ENCODE measurements at places on chromosomes 1 and 21. TPM values are rescaled to one million over a fixed set of nuclear protein-coding genes. Genes with fewer than 3 reads are reported as not detected.

SPATA21 gene
- total RNA-seq, result not detected

TNFAIP8L2 gene
- 2.1 TPM for total RNA-seq

STIL gene
- 0.43 TPM for total RNA-seq

DPT gene
- 3.4 TPM for total RNA-seq

CFAP141 gene
- total RNA-seq, result not detected

DNA sequence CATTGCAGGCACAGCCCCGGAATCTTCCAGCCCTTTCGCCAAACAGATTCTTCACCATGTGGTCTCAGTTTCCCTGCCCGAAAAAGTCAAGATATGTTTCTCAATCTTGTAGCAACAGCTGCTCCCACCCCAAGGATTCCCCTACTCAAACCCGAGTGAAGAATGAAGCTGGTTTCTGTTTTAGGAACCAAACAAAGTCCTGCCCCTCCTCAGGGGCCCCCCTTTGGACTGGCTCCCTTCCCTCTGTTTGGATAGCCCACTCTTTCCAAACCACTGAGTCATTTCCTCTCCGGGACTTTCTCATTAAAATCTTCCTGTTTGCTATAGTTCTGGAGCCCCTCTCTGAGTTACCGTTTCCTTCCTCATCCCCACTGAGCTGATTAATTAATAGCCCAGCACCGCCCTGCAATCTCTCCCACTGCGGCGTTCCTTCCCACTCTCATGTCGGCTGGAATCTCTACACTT, 100.9 kb downstream of the TSEN15 start:
- H3K27ac ChIP-seq, result no peak overlapping the region
- no peak for DNase-seq
- no peaks in the 10 kb centered on the region for H3K27me3 ChIP-seq
- no peaks in the 10 kb centered on the region for H3K36me3 ChIP-seq
- H3K4me3 ChIP-seq, result no peak overlapping the region
- H3K4me1 ChIP-seq, result peaks cover 7% of the 10 kb centered on the region

DNA sequence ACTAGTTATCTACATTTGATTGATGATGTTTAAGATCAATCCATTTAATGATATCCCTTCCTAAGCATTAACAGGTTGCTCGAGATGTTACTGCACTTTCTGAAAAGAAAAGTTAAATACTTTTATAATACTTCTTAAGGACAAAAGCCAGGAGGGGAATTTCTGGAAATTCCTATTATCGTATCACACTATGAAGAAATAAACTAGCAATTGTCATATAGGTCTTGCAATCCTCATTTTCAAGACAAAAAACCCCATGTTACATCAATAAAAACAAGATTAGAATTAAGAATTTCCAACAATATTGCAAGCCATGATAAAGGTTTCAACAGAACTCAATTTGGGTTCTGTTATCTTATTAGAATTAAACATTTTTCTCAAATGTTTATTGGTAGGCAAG, 47.2 kb downstream of the HNRNPR start:
- no peak for DNase-seq
- H3K27me3 ChIP-seq, result no peaks in the 10 kb centered on the region
- H3K4me3 ChIP-seq, result no peak overlapping the region
- no peaks in the 10 kb centered on the region for H3K4me1 ChIP-seq
- H3K36me3 ChIP-seq, result peaks cover 16% of the 10 kb centered on the region

- H3K4me3 ChIP-seq, result no peak overlapping the region
- DNase-seq, result no peak
- no peaks in the 10 kb centered on the region for H3K4me1 ChIP-seq
- no peak overlapping the region for H3K27ac ChIP-seq
- no peaks in the 10 kb centered on the region for H3K36me3 ChIP-seq
Observed at GRCh38 chr21:33938381-33938780, 22.8 kb upstream of the ATP5PO start.

DNA sequence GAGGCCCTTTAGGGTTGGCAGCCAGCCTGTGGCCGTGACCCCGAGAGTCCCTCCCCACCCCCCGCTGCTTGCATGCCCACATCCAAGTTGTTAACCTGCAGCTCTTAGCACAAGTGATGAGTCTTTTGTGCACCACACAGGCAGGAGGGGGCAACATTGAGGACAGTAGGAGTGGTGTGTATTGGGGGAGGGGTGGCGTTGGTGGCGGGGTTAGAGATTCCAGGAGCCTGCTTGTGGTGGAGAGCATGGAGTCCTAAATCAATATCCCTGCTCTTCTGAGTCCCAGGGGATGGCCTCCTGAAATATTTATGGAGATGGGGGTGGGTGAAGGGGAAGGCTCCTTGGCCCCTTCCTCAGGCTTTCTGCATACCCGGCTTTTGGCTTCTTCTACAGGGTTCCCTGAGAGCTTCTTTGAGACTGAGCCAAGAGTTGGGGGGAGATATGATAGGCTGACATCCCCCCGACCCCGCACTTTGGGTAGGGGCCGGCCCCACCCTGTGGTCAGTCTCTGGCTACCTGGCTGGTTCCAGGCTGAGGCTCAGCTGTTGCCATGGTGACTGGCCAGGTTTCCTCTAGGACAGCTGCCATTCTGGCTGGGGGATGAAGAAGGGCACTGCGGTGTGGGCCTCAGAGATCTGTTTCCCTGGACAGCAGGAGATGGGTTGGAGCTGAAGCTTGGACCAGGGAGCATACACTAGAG, 5.0 kb downstream of the CHRNB2 start:
- H3K36me3 ChIP-seq, result no peaks in the 10 kb centered on the region
- H3K27ac ChIP-seq, result no peak overlapping the region
- DNase-seq, result no peak
- no peaks in the 10 kb centered on the region for H3K27me3 ChIP-seq
- H3K4me1 ChIP-seq, result peaks cover 3% of the 10 kb centered on the region
- H3K4me3 ChIP-seq, result no peak overlapping the region

DNA sequence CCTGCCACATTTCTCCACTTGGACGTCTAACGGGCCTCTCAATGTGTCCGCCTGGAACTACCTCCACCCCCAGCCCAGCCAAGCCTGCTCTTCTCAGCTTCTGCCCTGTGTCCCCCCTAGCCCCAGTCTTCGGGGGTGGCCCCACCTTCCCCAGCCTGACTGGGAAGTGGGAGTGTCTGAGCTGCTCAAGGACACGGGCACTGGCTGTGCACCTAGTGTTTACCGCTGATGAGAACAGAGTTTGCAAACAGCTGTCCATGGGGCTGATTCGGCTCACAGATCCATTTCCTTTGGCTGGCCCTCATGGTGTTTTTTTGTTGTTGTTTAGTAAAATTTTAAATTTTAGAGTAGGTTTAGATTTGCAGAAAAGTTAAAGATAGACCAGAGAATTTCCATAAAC, 121.1 kb downstream of the PTPRU start:
- no peaks in the 10 kb centered on the region for H3K4me1 ChIP-seq
- no peaks in the 10 kb centered on the region for H3K27me3 ChIP-seq
- no peaks in the 10 kb centered on the region for H3K36me3 ChIP-seq
- no peak for DNase-seq
- no peak overlapping the region for H3K27ac ChIP-seq

DNA sequence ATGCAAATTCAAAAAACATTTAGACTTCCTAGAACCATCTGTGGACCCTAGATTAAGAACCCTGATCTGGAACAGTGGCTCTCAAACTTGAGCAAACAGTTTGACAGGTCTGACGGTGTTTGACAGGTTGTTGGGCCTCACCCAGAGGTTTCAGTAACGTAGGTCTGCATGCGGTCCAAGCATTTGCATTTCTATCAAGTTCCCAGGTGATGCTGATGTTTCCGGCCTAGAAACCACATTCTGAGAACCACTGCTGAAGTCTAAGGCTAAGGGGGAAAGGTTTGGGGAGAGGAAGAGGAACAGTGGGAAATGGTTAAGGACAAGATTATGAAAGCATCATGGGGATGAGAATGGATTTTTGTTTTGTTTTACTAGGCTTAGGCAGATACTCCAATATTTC, 48.6 kb downstream of the MDM4 start:
- no peak overlapping the region for H3K4me3 ChIP-seq
- no peaks in the 10 kb centered on the region for H3K27me3 ChIP-seq
- no peak overlapping the region for H3K27ac ChIP-seq
- DNase-seq, result no peak
- no peaks in the 10 kb centered on the region for H3K36me3 ChIP-seq

DNA sequence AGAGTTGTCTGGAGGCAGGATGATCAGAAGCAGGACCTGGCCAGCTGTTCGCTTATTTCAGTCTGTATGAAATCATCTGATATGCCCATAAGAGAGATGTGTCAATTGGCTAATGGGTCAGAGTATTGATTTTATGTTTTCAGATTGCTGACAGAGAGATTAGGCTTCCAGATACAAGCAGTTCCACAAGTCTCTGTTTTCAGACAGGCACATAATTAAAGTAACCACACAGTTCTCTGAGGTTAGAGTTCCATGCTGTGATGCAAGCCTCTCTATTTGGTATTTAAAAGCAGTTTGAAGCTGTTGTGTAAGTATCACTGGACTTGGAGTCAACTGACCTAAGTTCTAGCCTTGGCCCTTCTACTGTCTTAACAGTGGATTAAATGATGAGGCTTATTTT, 50.1 kb downstream of the ATF6 start:
- DNase-seq, result no peak
- no peak overlapping the region for H3K4me3 ChIP-seq
- H3K27ac ChIP-seq, result no peak overlapping the region
- H3K36me3 ChIP-seq, result no peaks in the 10 kb centered on the region
- no peaks in the 10 kb centered on the region for H3K4me1 ChIP-seq

GRCh38 chr1:88221411-88221810, 462.7 kb upstream of the PKN2 start:
- H3K4me3 ChIP-seq, result no peak overlapping the region
- no peaks in the 10 kb centered on the region for H3K4me1 ChIP-seq
- DNase-seq, result no peak
- no peak overlapping the region for H3K27ac ChIP-seq

DNA sequence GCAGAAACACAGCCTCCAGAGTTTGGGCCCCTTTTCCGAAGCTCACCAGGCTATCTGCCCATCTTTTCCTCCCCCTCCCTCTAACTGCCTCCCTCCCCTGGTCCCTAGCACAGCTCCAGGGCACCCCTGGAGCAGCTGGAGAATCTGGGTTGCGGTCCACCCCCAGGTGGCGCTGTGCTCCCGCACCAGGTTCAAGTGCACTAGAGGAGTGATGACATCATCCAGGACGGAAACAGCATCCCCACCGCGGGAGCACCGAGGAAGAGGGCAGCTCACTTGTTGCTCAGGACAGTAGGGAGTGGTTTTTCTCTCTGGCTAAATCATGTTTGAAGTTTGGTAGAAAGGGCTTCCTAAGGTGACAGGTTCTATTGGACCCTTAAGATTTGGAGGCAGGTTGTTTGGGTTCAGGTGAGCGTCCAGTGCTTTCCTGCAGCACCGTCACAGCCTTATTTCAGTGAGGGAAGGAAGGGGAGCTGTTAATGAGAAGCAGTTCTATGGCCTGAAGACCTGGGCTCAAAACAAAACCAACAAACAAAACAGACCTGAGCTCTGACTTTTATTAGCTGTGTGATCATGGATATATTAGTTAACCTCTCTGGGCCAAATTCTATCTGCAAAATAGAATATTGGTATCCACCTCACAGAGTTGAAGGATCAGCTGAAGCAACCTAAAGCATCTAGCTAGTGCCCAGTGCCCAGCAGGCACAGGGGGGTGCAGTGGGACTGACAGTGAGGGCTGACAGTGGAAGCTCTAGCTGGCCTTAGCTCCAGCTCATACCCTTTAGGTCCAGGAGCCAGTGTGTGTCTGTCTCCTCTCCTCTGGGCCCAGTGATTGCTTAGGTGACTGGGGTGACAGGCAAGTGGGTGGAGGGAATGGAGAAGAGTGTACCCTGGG, 7.5 kb downstream of the SHISA4 start:
- H3K4me1 ChIP-seq, result no peaks in the 10 kb centered on the region
- H3K36me3 ChIP-seq, result no peaks in the 10 kb centered on the region
- DNase-seq, result peak; percentile 94
- no peaks in the 10 kb centered on the region for H3K27me3 ChIP-seq
- no peak overlapping the region for H3K4me3 ChIP-seq

GRCh38 chr1:230335861-230336522, 90.1 kb downstream of the PGBD5 start:
- H3K27ac ChIP-seq, result no peak overlapping the region
- no peak overlapping the region for H3K4me3 ChIP-seq
- H3K36me3 ChIP-seq, result no peaks in the 10 kb centered on the region
- H3K4me1 ChIP-seq, result no peaks in the 10 kb centered on the region
- no peak for DNase-seq

- H3K36me3 ChIP-seq, result no peaks in the 10 kb centered on the region
- H3K27me3 ChIP-seq, result no peaks in the 10 kb centered on the region
- H3K27ac ChIP-seq, result no peak overlapping the region
- no peak for DNase-seq
- H3K4me1 ChIP-seq, result no peaks in the 10 kb centered on the region
Observed at GRCh38 chr1:194968916-194969315, 1639.3 kb downstream of the KCNT2 start.

DNA sequence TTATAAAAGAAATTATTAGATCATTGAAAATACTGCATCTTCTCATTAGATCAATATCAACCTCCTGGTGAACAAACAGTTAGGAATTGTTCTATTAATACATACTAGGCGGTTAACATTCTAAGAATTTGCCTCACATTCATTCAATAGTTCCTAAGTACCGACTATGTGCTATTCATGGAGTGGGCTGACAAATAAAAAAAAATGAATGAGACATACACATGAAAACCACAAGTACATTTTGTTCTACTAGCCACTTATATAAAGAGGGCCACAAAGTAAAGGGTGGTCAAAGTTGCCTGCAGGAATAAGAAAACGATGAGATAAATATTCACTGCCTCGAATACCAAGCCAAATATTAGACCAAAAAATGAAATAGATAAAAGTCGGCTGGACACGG, 294.4 kb downstream of the SDCCAG8 start:
- DNase-seq, result no peak
- H3K4me1 ChIP-seq, result no peaks in the 10 kb centered on the region
- no peaks in the 10 kb centered on the region for H3K36me3 ChIP-seq
- H3K27me3 ChIP-seq, result no peaks in the 10 kb centered on the region
- no peak overlapping the region for H3K27ac ChIP-seq

GRCh38 chr21:29265690-29266479, 32.8 kb upstream of the BACH1 start:
- H3K27me3 ChIP-seq, result no peaks in the 10 kb centered on the region
- H3K36me3 ChIP-seq, result no peaks in the 10 kb centered on the region

- H3K27ac ChIP-seq, result no peak overlapping the region
- H3K4me1 ChIP-seq, result no peaks in the 10 kb centered on the region
- no peaks in the 10 kb centered on the region for H3K36me3 ChIP-seq
- DNase-seq, result no peak
Observed at GRCh38 chr1:29900712-29901111, 664.4 kb downstream of the PTPRU start.

Data from pancreas (tissue), 10 donors.